Activated T-cell treated with anti-CD3 and anti-CD28 coated beads, Interleukin-2, amount 50 U/mL, for 48 hours (primary cell): ENCODE measurements at places on chromosomes 3 and 15.

GRCh38 chr3:171028779-171029232 is 2.3 kb upstream of the SLC2A2 start:
- no peak for DNase-seq

DNA sequence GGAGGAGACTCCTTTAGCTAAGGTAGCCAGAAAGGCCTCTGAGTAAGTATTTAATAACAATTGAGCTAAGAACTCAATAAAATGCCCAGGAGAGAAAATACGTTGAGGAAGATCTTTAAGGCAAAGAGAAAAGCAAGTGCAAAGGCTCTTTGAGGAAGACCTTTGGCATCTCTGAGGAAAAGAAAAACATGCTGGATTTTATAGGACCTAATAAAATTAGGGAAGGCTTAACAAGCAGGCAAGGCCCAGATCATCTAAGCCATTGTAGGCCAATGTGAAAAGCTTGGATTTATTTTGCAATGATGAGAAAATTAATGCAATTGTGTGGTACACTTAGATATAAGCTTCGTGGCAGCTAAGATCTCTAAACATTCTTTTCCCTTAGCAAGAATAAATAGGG is 75.7 kb downstream of the P3H2 start:
- no peak for DNase-seq

GRCh38 chr15:29917600-29918597 is 95.6 kb upstream of the TJP1 start:
- no peak for DNase-seq

DNA sequence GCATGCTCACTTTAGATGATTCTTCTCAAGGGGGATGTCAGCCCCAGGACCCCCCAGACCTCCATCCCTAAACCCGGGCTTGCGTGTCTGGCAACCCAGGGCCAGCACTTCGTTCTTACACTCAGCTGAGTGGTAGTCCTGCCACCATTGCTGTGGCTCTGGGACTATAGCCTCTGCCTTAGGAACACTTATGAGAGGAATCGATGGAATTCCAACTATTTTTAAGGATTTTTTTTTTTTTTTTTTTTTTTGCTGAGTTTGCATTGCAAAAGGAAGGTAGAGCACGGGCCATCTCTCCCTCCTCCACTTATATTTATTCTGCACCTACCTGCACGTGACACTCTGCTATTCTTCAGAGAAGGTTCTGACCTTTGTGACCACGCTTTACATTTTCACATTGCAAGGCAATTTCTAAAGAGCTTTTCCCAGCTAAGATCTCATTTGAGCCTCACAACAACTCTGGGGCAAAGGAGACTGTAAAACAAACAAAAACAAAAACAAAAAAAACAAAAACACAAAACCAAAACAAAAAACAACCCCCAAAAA is 113.9 kb downstream of the LPP start:
- no peak for DNase-seq

DNA sequence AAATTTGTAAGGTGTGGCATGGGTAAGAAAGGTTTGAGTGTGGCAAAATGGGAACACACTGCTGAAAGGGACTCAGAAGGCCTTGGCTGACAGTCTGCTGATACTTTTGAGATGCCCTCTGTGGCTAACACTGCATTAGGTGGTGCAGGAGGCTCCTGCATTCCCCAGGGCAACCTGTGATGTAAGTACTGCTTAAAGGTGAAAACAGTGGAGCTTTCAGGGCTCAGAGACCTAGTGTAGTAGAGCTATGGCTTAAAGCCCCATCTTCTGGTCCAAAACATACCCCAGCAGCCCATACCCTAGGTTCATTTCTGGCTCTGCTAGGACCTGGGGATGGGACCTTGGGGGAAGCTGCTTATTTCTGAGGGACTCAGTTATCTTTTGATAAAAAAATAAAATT is 374.1 kb downstream of the ERC2 start:
- DNase-seq, result no peak
